ENCODE measurements at places on chromosomes 5 and 9.
A peak's percentile ranks its signal among the peaks of the same experiment; 100 is the strongest.

DNA sequence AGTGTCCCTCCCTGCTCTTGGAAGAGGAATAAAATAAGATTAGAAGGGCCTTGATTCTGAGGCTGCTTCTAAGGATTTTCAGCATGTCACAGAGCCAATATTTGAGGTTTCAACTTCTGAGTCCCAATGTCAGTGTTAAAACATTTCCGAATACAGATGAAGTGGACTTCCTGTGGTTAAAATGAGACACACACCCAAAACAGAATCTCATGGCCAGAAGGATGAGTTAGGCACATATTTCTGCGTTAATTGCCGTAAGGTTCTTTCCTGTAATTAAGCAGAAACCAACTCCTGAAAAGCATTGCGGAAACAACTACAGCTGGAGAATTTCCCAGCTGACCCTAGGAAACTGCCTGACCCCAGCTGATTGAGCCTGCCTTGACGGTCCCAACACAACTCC is 10.4 kb upstream of the ZNF354B start:
- no peak for DNase-seq

DNA sequence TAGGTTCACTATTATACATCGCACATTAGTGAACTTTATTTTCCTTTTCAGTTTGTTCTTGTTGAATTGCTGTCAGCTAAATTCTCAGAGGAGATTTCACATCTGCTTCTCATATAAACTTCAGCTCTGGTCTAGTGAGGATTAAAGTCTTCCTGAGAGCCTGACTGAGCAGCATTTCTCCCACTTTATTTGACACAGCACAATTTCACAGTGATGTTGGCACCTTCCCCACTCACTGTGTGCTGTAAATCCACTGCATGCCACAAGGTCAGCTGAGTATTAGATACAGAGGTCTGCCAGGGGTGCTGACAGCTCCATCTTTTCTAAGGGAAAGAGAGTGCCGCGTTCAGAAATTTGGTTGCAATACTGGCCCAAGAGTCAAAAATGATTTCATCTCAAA is 567.4 kb downstream of the PRR16 start:
- DNase-seq: no peak

DNA sequence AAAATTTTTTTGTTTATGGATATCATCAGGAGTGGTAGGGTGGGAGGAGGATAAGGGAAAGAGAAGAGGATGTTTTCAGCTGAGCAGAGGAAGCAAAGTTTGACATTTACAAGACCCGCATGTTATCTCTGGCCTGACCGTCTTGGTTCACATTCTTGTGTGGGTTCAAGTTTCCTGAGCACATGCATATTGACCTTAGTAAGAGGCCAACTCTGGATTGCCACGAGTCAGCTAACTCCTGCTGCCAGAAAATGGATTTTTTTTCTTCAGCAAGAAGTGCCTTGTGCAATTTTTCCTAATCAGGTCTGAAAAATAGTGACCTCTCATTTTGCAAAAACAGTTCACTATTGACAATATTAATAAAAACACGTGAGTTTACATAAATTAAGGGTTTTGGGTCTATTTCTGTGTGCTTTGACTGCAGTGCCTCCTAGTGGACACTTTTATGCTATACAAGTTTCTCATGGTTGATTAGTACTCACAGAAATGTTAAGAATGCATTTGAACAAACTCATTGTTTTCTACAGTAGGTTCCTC is 27.1 kb upstream of the BASP1 start:
- no peak for DNase-seq

DNA sequence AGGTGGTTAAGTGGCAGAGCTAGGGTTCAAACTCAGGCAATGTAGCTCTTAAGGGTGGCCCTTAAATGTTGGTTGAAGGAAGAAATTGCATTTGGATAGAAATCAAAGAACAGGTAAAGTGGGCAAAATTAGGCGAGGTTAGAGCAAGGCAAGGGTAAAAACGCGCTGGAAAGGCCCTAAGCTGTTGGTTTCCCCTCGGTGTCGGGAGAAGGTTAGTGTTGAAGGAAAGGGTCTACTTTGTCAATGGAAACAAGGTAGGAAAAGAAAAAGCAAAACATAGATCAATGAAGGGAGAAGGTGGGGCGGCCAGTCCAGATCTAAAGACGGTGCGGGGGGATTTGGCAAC is 431 bp downstream of the FASTKD3 start:
- no peak for DNase-seq

DNA sequence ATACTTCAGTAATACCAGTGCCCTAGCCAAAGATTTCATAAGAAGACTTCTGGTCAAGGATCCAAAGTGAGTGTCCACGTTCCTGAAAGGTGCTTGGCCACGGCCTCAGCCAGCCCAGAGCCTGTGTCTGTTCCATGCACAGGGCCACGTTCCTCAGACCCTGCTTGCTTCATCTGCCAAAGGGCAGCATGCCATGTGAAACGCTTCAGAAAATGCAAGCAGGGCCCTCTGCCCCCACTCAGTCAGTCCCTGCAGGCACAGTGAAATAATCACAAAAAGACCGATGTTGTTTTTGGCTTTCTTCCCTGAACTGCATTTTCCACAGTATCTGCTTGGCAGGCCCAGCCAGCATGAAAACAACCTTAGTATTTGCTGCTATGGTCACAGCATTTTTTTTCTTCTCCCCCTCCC is 85.5 kb upstream of the CTSL start:
- DNase-seq: no peak

DNA sequence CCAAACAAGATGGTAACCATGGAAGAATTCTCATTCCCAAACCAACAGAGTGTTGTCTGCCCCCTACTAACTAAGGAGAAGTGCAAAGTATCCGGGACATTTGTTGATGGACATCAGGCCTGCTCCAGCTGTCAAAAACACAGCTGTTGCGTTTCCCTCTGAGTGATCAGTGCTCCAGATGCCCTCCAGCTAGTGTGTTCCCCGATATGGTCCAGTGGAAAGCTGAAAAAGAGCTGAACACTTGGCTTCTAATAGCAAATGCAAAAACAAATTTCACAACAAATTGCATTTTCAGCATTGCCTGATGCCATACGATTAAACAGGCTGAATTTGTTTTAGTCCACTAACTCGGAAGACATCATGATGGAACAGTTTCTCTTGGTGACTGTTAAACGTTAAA is 1398.7 kb downstream of the PTPRD start:
- no peak for DNase-seq

DNA sequence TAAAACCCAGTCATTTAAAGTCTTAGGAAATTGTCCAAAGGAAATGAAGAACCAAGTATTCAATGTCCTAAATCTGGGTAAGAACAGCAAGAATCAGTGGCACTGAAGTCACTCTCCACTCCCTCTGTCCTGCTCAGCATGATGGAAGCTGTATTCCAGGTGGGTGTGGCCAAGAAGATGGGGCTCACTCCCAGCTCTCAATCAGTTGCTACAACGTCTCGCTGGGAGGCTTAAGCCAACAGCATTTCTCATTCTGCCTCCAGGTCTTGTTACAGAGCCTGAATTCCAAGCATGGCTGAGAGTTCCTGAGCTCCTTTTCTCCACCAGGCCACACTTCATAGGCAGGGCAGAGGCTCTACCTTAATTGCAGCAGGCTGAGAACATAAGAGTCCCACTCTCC is 41.2 kb upstream of the TRIO start:
- no peak for DNase-seq

DNA sequence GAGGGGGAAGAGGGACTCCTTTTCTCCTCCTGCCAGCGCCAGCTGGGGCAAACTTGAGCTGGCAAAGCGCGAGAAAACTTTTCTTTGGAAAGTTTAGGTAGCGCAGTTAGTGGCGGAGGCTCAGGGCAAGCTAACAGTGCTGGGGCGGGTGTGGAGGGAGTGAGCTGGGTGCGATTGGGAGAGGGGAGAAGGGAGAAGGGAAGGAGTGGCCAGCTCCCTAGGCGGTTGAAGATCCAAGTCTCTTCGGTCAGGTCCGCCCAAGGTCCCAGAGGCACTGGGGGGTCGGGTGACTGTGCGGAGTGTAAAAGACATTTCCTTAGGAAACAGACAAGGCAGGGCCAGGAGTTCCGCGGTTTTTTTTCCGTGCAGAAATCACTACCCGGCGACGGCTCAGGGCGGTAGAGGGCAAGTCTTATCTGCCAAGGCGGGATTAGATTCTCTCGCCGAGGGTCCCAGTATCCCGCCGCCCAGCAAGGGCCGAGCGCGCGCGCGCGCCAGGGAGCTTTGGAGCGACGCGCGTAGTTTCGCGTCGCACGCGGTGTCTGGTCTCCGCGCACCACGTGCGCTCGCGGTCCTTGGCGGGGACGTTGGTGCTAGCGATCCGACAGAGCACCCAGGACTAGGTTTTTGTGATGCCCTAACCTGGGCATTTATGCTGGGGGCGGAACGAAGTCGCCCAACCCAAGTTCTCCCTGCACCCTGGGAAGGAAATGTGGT is 33.6 kb upstream of the NFIB start:
- DNase-seq: no peak

GRCh38 chr9:18184401-18184800 is 289.6 kb upstream of the ADAMTSL1 start:
- DNase-seq: no peak

- DNase-seq: no peak
Observed at GRCh38 chr9:16328349-16328748, 542.1 kb downstream of the BNC2 start.

- DNase-seq: no peak
Observed at GRCh38 chr9:89588271-89588879, 16.4 kb upstream of the GADD45G start.

GRCh38 chr5:146513462-146513861 is 2.5 kb downstream of the GPR151 start:
- DNase-seq: no peak

DNA sequence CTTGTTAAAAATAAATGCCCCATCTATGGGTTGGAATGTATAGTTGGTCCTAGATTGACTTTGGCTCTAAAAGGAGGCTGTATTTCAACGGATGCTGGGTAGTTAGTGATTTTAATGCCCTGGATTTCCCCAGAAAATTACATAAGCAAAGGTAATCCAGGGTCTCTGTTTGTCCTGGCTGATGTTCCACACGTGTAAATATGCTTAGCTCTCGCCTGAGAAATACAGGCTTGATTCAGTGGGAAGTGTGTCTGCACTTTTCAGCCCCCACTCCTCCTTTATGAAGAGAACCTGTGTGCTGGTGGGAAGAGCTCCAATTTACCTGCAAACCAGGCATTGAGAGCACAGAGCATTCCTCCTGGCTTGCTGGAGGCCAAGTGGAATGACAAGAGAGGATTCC is 294.6 kb upstream of the CLINT1 start:
- no peak for DNase-seq

GRCh38 chr5:158695595-158696330 is 404.0 kb downstream of the EBF1 start:
- peak; percentile 44 for DNase-seq

GRCh38 chr9:130952065-130952762 is 13.2 kb upstream of the FIBCD1 start:
- no peak for DNase-seq

DNA sequence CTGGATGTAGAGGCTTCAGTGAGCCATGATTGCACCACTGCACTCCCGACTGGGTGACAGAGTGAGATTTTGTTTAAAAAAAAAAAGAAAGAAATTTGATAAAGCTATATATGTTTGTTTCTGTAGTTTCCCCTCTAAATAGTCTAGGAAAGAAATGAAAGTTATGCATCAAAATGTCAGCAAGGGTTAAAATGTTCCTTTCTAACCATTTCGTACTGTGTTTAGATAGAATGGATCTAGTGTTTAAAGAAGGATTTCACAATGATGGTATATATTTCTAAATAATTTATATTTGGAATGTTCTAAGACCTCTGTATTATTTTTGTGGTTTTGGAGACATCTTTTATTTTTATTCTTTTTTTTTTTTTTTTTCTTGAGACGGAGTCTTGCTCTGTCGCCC is 22.7 kb downstream of the TEK start:
- no peak for DNase-seq

- no peak for DNase-seq
Observed at GRCh38 chr5:38500573-38501260, 55.7 kb downstream of the LIFR start.

GRCh38 chr9:71861618-71862017 is 49.4 kb downstream of the ABHD17B start:
- no peak for DNase-seq

GRCh38 chr9:94948567-94949235 is 222.2 kb downstream of the AOPEP start:
- no peak for DNase-seq

DNA sequence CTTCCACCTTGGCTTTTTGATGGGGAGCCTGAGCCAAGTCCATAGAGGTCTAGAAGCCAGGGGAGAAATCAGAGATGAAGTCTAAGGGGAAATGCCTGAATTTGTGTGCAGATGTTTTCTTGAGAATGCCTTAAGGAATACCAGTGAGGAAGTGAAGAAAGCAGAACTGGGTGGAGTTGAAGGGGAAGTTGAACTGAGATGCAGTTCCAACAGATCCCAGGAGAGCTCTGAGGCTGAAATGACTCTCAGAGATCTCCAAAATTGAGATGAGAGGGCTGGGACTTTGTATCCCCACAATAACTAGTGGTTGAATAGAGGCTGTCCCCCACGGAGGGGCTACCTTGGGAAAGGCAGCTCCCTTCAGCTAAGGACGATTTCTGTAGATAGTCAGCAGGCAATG is 197.1 kb downstream of the ZNF462 start:
- DNase-seq: no peak

DNA sequence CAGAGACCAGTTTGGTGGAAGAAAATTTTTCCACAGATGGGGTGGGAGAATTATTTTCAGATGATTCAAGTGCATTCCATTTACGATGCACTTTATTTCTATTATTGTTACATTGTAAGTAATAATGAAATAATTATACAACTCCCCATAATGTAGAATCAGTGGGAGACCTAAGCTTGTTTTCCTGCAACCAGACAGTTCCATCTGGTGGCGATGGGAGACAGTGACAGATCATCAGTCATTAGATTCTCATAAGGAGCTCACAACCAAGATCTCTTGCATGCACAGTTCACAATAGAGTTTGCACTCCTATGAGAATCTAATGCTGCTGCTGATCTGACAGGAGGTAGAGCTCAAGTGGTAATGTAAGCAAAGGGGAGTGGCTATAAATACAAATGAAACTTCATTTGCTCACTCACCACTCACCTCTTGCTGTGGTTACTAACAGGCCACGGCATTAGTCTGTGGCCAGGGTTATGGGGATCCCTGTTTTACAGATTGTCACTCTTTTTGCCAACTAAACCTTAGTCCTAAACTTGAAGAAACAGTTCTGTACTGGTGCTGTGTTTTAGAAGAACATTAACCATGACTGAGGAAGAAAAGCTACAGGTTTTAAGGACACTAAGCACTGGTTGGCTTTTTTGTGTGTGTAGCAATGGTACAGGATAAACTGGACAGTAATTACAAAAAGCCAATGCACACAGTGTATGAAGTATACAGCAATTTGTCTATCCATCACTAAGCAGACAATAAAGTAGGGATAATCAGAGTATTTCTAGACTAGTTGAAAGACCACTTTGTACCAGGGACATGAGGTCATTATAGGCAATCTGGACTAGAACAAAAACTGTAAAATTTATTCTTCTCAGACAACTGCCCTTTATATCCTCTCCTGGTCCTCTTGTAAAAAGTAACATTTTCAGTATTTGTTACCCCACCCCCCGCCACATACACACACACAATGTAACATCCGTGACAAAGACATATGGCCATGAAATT is 9.9 kb downstream of the TMEM232 start:
- no peak for DNase-seq
